Endothelial cell of umbilical vein (primary cell): ENCODE measurements at places on chromosomes 7 and 10.

- no peak overlapping the region for H3K27ac ChIP-seq
- H3K36me3 ChIP-seq: no peaks in the 10 kb centered on the region
- H3K4me1 ChIP-seq: no peaks in the 10 kb centered on the region
Observed at GRCh38 chr10:12823328-12823727, 178.2 kb downstream of the CCDC3 start.

DNA sequence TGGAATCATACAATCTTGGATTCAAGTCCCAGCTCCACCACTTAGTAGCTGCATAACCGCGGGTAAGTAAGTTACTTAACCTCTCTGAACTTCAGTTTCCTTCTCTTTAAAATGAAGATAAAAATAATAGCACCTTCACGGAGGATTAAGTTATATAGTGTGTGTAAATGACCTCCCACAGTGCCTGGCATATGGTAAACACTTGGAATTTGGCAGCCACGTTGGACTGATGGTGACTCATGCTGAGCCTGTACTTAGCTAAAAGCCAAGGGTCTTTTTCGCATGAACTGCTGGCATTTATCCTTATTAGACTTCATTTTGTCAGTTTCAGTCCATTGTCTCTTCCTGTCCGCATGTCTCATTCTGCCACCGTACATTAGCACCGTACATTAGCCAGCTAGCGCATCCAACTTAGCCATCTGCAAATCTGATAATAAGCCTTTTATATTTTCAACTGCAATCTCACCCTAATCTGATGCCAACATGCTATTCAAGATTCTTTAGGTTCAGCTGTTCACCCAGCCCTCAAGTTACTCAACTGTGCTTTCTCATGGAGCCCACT lies 11.2 kb downstream of the SLC13A4 start:
- no peaks in the 10 kb centered on the region for H3K36me3 ChIP-seq
- DNase-seq: peak; percentile 81
- H3K4me1 ChIP-seq: peaks cover 15% of the 10 kb centered on the region
- no peaks in the 10 kb centered on the region for H3K27me3 ChIP-seq

DNA sequence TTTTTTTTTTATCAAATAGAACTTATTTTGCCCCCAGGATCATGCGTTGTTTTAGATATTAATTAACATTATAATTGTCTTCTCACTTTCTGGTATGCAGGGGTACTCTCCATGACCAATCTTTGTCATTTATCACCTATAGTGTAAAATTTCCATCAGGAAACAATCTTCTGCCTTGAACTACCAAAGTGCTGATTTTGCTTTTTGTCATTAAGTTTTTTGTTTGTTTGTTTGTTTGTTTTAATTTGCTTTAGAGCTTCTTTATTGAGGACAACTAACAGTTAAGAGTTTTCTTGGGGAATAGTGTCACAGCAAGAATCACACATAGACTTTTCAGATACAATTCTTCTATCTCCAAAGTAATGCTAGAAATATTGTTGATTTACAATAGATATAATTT lies 171.2 kb upstream of the PRPS1L1 start:
- no peak for DNase-seq
- no peaks in the 10 kb centered on the region for H3K36me3 ChIP-seq
- H3K27ac ChIP-seq: no peak overlapping the region
- no peaks in the 10 kb centered on the region for H3K4me1 ChIP-seq
- no peaks in the 10 kb centered on the region for H3K27me3 ChIP-seq
- H3K4me3 ChIP-seq: no peak overlapping the region

DNA sequence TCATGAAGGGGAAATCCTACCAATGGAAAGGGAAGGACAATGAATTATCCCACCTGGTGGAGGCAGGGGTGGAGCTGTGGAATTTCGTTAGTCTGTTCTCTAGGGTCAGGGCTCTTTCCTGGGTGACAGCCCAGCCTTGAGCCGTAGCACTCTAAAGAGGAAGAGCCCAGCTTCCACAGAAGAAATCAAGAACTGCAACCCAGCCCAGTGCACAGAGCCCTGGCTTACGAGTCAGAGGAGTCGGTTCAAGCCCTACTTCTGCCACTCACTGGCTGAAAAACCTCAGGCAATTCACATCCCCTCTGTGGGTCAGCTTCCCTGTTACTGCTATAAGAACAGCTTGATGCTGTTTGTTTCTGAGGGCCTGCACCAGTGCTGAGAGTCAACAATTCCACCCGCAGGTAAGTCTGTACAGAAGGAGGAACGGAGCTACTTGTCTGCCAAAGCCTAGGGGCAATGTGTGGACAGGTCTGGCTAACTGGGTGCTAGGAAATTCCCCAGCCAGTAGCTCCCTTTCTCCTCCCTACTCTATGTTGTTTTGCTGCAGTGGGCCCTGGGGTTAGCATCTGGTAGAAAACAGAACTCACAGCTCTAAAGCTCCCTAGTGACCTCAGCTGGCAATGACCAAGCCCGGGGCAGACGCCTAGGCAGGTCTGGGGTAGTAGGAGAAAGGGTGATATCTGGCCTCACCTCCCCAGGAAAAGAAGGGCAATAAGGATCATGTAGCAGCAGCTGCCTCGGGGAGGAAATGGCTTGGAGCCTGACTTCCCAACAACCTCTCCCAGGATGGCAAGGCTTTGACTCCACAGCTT lies 3.3 kb downstream of the AVPI1 start:
- H3K4me3 ChIP-seq: no peak overlapping the region
- H3K27me3 ChIP-seq: no peaks in the 10 kb centered on the region
- H3K27ac ChIP-seq: no peak overlapping the region
- peak; percentile 62 for DNase-seq

DNA sequence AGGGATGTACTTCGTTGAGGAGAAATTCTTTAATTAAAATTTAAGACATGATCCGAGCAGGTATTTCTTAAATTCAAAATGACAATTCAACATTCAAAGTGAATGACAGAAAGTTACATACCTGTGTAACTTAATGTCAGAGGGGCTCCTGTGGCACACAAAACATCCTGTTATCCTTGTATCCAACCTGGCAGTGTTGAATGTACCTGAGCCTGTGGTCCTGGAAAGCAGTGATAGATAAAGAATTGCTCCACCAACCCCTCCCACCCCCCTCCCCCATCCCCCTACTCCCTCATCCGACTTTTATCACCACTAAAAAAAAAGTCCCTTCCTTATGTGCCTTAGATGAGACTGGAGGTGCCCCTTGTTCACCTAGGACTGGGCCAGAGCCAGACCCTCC lies 119.4 kb upstream of the ADCY1 start:
- H3K4me1 ChIP-seq: no peaks in the 10 kb centered on the region
- no peak overlapping the region for H3K4me3 ChIP-seq
- no peaks in the 10 kb centered on the region for H3K36me3 ChIP-seq
- no peaks in the 10 kb centered on the region for H3K27me3 ChIP-seq
- no peak overlapping the region for H3K27ac ChIP-seq
